ENCODE measurements at places on chromosomes 11 and 22.
A peak's percentile ranks its signal among the peaks of the same experiment; 100 is the strongest.

- peak; percentile 15 for DNase-seq
Observed at GRCh38 chr11:24064309-24064903, 432.4 kb upstream of the LUZP2 start.

DNA sequence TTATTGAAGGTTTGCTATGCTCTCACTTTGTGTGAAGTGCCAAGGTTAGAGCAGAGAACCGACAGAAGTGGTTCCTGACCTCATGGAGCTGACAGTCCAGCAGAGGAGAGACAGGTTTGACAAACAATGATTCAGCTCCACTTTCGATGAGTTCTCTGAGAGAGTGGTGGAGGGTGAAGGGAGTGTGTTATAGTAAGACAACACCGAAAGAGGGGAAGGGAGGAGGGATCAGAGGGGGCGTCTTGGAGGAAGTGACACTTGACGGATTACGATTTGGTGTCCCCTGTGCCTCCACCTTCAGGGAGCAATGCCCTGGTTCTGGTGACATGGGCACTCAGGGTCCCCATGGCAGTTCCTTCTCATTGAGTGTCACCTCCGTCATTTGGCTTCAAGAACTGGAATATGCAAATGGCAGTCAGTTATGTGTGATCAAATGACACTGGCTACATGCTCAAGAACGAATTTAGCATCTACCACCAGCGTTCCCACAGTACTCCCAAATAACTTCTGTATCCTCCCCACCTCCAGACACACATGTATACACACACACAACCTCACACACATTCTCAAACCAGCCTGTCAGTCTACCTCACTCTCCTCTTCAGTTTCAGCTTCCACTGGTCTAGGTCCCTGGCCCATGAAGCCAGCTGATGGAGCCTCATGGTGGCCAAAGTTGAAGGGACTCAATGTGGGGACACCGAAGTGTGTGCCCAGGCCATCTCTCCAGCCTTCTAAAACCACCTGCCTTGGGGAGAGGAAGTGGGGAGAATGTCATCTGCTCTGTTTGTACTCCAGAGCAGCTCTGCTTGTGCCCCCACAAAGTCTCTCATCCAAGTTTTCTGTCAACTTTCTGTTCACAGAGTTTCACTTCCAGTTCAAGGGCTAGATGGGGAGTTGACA, 31.4 kb upstream of the NUP160 start:
- DNase-seq, result no peak

GRCh38 chr11:119640541-119640940, 88.5 kb downstream of the NECTIN1 start:
- DNase-seq, result no peak

DNA sequence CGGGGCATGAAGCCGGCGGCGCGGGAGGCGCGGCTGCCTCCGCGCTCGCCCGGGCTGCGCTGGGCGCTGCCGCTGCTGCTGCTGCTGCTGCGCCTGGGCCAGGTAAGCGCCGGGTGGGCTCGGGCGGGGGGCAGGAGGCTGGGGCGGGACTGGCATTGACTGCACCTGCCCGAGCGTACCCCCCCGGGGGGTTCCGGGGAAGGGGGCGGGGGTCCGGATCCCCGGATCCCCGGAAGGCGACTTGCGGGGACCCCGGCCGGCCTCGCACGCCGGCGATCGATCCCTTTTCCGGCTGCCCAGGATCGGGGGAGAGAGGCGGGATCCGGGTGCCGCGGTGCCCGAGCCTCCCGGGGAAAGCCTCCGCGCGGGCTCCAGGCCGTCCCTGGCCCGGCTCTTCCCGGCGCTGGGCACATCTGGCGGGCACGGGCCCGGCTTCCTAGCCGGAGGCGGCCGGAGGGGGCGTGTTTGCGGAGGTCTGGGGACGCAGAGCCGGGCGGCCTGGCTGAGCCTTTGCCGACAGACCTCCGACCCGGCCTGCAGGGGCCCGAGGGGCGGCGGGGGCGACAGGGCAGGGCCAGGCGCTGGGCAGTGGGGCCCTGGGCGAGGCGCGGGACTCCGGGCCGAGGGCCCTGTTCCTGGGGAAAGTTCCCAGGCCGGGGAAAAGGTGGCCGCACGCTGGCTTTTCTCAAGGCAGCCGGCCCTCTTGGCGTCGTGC, 705 bp downstream of the PTPRJ start:
- DNase-seq, result peak; percentile 62

DNA sequence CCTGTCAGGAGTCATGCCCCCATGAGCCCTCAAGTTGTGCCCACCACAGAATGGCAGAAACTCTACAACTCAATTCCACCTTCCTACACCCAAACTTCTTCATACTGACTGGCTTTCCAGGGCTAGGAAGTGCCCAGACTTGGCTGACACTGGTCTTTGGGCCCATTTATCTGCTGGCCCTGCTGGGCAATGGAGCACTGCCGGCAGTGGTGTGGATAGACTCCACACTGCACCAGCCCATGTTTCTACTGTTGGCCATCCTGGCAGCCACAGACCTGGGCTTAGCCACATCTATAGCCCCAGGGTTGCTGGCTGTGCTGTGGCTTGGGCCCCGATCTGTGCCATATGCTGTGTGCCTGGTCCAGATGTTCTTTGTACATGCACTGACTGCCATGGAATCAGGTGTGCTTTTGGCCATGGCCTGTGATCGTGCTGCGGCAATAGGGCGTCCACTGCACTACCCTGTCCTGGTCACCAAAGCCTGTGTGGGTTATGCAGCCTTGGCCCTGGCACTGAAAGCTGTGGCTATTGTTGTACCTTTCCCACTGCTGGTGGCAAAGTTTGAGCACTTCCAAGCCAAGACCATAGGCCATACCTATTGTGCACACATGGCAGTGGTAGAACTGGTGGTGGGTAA, at the start of gene OR52W1:
TSS of gene OR52W1 (plus strand) at position 51 of the 637 bp plus-strand sequence. CDS start at position 51, 0 bp downstream.
- DNase-seq, result no peak

- no peak for DNase-seq
Observed at GRCh38 chr22:42805016-42805997, 51.8 kb downstream of the ARFGAP3 start.
